Femur (tissue), 1 donor: ENCODE measurements at places on chromosomes 2 and 18.

- no peak for DNase-seq
Measured at GRCh38 chr2:98460573-98461497, 16.2 kb downstream of the INPP4A start.

- DNase-seq: no peak
Measured at GRCh38 chr2:18156421-18156820, 278.0 kb downstream of the KCNS3 start.

DNA sequence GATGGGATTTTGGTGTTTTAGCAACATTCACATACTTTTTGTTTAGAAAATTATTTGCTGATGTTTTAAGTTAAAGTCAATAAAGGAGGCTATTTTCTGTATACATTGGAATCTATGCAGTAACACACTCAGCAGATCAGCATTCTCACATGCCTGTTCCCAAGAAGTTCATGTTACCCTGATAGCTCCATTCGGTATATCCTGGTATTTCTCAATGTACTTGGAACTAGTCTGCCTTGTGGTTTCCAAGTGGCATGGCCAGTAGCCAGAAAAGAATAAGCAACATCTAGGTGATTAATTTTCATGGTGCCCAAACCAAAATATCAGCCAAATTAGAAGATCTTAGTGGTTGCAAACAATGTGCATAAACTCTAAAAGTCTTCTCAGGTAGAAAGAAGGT lies 5.2 kb upstream of the NCAPH start:
- DNase-seq: no peak

DNA sequence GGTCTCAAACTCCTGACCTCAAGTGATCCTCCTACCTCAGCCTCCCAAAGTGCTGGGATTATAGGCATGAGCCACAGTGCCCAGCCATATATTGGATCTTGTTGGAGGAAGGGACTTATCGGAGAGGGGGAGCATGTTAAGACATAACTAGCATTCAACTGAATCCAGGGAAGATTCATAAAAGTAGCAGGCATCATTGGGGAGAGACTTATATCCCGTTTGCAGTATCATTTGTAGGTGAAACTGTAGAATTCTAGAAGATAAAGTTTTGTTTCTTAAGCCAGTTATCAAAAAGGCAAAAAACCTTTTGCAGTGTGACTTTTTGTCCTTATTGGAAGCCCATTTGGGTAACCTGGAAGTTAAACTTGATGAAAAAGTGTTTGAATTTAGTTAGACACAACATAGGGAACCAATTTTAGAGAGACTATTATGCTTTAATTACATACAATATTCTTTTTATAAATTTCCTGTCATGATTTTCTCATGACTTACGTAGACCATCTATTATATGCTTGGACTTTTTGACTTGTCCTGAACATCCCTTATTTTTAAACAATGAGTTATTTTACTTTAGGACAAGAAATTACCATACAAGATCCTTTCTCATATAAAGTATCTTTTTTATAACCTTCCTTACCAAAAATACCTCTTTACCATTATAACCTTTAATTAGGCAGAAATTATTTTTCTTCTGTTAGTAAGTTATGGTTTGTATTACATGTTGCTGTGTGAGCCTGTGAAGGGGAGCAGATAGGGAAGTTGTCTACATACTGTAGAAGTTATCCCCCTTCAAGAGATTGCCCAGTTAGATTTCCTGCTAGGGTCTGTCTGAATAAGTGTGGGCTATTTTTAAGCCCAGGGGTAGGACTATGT lies 20.3 kb downstream of the RAB3GAP1 start:
- DNase-seq: no peak

GRCh38 chr18:3333056-3333720 lies 71.3 kb downstream of the MYL12B start:
- no peak for DNase-seq
